ENCODE measurements at places on chromosomes 7 and 10.

DNA sequence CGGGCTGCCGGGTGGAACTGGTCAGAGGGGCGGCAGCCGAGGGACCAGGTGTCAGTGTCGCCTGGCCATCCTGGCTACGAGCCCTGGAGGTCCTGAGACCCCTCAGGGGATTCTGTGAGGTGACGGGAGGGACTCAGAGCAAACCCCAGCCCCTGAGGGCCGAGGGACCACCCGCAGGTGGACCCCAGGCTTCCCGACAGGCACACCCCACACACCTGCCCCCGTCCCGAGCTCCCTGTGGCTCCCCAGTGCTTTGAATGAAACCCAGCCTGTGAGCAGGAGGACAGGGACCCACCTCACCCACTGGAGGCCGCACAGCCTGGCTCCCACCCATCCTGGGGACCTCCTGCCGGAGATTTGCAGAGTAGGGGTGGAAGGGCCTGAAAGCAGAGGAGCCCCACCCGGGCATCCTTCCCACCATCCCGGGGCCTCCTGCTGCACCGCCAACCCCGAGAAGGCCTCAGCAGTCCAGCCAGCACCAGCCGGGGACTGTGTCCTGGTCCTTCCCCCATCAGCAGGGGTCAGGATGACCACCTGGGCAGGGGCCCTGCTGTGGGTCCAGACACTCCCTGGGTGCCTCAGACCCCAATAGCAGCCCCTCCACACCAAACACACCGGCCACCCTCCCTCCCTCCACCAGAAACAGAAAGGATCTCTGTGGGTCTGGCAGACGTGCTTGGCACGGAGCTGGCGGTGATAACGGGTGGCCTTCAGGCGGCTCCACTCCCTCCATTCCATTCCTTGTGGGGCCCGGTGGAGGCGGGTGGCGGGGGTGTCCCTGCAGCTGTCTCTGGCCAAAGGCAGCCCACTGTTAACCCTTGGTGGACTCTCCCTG is 13.9 kb downstream of the VENTX start:
- DNase-seq = no peak

DNA sequence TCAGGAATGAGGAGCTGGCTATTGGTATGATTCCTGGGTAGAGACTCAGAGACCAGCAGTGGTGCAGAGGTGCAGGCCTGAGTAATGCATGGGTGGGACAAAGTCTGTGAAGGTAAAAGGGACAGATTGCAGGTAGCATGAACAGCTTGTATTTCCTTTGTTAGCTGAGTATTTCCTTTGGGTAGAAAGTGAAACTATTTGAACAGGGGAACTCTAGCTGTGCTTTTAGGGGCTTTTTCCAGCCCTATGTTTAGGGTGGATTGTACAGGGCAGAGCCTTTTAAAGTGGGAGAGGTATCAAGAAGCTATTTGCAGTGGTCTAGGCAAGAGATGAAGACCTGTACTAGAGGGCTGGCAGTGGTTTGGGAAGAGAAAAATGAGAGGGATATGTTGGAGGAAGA is 739.9 kb downstream of the REEP3 start:
- DNase-seq = no peak

DNA sequence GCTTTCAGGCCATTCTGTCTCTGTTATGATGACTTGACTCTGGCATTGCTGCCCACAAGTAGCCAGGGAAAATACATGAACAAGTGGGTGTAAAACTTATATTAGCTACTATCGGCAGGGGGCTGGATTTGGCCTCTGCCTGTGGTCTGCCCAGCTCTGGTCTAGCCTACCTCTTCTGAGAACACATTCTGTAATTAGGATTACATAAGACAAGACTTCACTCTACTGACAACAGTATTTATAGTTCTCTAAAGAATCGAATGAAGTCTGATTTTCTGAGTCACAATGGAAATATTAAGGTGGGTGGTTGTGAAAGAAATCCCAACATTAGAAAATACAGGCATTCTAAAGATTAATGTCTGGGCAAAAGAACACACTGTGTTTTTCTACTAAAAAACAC is 55.5 kb downstream of the DLD start:
- DNase-seq = no peak

DNA sequence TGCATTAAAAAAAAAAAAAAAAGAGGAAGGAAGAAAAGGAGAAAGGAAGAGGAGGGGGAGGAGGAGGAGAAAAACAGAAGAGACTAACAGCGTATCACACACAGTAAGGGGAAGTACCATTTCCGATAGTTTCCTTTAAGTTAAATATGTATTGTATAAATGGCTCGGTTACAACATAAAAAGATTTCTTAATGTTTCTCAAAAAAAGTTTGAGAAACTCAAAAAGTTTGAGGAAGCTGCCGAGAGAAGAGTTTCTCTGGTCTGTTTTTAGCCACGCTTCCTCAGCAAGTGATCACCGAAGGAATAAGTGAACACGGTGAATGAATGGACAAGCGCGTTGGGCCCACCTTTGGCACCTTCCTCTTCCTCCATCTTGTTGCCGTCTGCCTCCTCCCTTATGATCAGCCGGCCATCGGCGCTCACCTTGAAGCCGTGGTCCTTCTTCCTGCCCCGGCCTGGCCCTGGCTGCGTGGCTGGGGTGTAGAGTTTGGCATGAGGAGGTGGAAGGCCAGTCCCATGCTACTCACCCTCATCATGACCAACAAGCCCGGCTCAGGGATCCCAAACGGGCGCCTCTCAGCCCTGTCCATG is 31.3 kb upstream of the FRAT2 start:
- no peak for DNase-seq

DNA sequence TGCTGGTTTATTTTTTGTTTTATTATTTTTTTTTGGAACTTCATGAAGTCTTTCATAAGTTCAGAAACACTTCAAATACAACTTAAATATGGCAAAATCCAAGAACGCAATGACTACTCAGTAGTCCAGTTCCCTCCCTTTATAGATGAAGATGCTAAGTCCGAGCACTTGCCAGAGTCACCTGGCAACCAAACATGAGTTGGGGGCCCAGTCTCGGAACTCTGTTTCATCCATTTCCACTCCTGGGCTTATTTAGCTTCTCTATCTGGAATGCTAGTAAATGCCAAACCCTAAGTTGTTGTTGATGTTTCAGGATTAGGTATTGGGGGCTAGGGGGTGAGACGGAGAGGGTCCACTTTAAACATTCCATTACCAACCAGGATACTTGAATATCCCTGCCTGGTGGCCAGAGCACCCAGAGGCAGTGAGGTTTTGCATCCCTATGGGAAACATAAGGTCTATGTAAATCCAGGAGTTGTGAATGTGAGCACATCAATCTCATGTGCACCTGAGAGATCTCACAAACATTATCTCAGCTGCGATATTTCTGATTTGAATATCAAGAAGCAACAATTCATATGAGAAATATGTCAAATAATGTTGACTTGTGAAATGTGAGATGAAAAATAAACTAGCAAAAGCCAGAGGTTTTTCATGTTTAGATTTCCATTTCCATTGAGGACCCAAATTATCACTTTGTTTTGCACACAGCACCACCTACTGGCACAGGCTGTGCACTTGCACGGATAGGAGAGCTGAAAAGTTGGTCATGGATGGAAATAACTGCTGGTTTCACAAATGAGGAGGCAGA is 129.3 kb downstream of the PKD1L1 start:
- no peak for DNase-seq

GRCh38 chr10:112373912-112374338 is at the start of gene ACSL5:
ACSL5 (plus strand) TSS chr10:112374116; CDS start chr10:112394947, 20,831 bp downstream.
- no peak for DNase-seq

- no peak for DNase-seq
Observed at GRCh38 chr10:76547352-76547972, 1090.1 kb downstream of the KCNMA1 start.

GRCh38 chr10:35961501-35961900 is 319.4 kb upstream of the FZD8 start:
- DNase-seq = no peak

GRCh38 chr7:87933605-87933952 is 472 bp upstream of the ADAM22 start:
- DNase-seq = no peak

- DNase-seq = no peak
Observed at GRCh38 chr7:93723424-93724124, 149.1 kb upstream of the CALCR start.

GRCh38 chr10:22002591-22003176 is 846 bp downstream of the DNAJC1 start:
- no peak for DNase-seq

DNA sequence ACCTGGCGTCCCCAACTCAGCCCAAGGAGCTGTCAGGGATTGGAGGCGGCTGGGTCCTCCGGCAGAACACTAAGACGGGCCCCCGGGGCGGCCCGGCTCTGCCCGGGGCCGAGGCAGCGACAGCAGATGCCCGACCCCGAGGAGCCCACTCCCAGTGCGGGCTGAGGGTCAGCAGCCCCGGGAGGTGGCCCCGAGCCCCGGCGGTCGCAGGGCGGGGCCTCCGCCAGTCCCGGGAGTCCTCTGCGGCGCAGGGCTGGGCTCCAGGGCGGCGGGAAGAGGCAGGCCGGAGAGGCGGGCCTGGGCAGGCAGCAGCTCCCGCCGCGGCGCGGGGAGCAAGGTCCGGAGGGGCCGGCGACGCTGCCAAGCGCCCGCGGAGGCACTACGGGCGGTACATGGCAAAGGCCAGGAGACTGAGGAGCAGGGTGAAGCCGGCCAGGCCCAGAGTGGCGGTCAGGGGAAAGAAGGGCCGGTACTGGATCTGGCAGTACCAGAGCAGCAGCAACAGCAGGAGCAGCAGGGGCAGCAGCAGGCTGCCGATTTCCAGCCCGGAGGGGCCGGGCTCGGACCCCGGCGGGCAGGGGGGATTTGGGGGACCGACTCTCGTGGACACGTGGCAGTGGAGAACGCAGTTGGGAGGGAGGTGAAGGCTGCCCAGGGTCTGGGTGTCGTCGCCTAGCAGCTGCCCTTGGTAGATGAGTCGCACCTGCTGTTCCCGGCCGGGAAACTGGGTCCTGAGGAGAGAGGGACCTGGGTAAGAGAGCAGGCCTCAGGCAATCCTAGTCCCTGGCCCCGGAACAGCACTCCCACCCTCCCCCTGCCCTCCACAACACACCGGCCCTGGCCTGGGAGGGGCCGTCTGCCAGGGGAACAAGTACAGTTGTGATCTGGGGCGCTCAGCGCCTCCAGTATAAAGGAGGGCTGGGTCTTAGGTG is 827 bp upstream of the FASTK start:
- no peak for DNase-seq

Measured in activated CD4-positive, CD25-positive, alpha-beta regulatory T cell (primary cell).